Fibroblast of villous mesenchyme (primary cell): ENCODE measurements at places on chromosomes 3 and 15. TPM values are rescaled to one million over a fixed set of nuclear protein-coding genes. Genes with fewer than 3 reads are reported as not detected.

DNA sequence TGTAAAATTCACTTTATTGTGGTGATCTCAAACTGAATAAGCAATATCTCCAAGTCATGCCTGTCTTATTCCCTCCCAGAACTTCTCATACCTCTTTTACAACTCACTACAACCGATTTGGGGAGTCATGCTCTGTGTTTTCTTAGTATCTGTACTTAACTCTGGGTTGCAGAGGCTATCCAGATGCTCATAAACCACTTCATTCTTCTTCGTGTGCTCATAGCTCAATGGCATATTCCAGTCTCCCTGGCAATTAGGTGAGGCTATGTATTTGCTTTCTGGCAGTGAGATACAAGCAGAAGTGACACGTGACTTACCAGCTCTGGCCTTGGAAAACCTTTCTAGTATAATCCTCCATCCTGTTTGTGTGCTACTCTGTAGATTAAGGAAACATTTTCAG, 360.9 kb downstream of the ZNF385D start:
- DNase-seq: peak; percentile 17

- DNase-seq: no peak
Measured at GRCh38 chr3:124007186-124007585, 15.3 kb upstream of the ROPN1 start.

The TPRG1 gene
- 1.3 and 3.5 TPM in 2 replicates for total RNA-seq

The ALPK3 gene
- 0.86 and 1.3 TPM in 2 replicates for total RNA-seq

GRCh38 chr15:31932576-31932975, 97.7 kb upstream of the CHRNA7 start:
- no peak for DNase-seq

GRCh38 chr3:167941234-167941995, 154.3 kb downstream of the GOLIM4 start:
- peak; percentile 99 for DNase-seq

DNA sequence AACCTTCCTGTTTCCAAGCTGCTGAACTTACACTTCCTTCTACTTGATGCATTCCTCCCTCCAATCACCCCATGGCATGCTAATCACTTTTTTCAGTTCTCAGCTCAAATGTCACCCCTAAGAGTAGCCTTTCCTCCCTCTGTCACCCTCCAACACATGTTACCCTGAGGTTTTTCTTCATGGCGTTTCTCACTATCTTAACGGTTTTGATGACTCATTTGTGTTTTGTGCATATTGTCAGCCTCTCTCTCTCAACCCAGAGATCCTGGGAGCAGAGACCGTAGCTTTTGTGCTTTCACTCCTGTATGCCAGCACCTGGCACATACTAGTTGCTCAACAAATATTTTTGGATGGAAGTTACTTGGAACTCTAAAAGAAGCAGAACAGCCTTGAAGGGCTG, 24.5 kb downstream of the LRRC3B start:
- no peak for DNase-seq

DNA sequence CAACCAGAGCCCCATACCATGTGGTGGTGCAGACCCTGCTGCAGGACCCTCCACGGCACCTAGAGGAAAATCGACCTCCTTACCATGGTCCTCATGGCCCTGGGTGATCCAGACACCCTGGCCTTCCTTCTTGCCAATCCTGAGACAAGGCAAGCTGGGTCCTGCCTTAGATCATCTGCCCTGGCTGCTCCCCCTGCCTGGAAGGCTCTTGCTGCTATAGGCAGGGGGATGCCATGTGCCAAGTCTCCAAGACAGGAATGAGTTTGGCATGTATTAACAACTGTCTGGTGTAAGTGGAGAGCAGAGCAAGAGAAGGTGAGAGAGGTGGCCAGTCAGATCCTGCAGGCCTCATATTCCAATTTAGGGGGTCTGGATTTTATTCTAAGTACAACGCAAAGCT, 7.5 kb downstream of the HEG1 start:
- DNase-seq: no peak

DNA sequence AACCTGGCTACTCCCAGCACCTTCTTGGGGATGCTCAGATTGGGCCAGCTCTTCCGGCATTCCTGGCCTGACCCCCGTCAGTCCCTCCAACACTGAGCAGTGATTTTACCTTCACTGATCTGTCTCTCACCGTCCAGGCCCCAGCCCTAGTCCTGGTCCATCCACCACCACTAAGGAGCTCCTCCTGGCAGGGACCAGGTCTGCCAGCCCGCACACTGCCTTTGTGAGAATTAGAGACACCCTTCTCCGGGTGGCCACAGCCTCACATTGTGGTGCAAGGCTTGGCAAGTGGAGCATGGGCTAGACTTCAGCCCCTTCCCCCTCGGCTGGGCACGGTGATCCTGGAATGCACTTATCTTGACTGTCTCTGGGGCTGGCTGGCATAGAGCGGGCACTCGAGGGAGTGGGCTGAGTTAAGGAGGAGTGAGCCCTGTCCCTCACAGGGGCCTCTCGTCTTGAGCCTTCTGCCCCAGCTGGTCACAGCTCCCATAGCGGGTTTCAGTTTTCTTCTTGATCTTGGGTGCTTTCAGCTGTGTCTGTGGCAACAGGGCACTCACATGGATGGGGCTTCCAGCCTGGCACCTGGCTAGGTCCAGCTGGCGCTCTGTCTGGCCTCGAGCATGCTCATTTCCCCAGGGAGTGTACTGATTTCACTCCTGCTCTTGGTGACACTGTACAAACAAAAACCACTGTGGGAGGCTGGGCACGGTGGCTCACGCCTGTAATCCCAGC, 53.9 kb downstream of the LINGO1 start:
- DNase-seq: no peak

DNA sequence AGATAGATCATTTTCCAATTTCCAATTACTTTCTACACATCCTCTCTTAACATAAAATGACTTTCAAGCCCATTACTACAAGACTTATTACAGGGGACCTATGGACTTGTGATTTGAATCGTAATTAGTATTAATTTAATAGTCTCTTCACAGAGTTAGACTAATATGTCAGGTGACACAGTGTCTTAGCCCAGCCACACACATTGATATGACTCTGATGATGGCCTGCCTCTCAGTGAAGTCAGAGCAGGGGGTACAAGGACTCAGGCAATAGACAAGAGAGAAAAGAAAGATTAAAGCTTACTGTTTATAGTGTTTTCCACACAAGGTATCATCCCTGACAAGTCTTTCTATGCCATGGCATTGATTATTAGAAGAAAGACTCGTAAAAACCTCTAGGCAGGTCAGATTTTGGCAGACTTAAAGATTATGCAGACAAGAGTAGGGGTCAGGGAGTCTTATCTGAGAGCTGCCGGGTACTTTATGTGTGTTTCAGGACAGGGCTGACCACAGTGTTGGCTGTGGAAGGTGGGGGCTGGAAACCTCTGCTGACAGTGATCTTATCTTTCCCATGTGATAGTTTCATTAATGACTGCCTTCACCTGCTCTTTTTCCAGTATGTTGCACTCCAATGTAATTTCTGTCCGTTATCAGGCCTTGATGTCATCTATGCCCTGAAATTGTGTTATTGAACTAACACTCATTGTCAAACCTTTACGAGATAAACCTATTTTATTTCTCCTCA, 50.1 kb downstream of the B3GALNT1 start:
- DNase-seq: no peak

The TMEM207 gene
- not detected in 2 replicates for total RNA-seq

DNA sequence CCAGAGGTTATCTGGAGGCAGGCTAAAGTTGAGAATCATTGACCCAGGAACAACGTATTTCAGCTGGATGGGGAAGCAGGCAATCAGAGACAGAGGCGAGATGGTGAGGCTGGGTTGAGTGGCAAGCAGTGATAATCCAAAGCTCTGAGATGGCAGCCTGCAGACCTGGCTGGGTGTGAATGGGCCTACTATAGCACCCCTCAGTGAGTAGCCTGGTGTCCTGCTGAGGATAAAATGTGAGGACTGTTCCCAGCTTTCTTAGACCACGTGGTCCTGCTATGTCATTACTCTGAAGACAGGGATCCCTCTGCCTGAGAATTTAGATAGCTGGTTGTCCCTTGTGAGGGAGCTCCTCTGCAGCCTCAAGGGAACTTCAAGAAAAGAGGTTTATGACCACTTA, 141.5 kb downstream of the ARPP21 start:
- no peak for DNase-seq
